ENCODE measurements at places on chromosomes 2 and 18. TPM values are rescaled to one million over a fixed set of nuclear protein-coding genes. Genes with fewer than 3 reads are reported as not detected.
A peak's percentile ranks its signal among the peaks of the same experiment; 100 is the strongest.

DNA sequence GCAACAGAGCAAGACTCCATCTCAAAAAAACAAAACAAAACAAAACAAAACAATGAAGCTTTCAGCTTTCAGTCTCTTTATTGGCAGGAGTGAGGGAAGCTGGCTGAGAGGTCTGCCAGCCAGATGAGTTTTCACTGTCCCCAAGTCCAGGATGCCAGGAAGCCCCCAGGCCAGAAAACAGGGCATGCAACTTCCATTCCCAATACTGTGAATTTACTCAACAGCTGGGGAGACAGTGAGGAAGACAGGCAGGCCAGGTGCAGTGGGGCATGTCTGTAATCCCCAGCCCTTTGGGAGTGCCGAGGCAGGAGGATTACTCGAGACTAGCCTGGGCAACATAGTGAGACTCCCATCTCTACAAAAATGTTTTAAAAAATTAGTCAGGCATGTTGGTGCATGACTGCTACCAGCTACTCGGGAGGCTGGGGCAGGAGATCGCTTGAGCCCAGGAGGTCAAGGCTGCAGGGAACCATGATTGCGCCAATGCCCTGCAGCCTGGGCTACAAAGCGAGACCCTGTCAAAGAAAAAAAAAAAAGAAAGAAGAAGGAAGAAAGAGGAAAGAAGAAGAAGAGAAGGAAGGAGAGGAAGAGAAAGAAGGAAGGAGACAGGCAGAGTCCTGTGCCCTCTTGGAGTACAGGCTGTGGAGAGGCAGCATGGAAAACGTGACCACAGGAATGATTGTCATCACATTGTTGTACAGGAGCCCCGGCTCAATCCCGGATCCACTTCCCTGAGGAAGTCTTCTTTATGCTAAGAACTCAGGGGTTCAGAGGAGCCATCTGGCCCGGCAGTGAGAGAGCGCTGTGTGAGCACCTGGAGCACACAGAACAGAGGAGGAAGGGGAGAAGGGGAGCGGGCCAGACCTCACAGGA is 29.2 kb upstream of the POMC start:
- H3K27me3 ChIP-seq, result no peaks in the 10 kb centered on the region
- H3K27ac ChIP-seq, result no peak overlapping the region
- H3K4me1 ChIP-seq, result no peaks in the 10 kb centered on the region
- no peaks in the 10 kb centered on the region for H3K36me3 ChIP-seq

DNA sequence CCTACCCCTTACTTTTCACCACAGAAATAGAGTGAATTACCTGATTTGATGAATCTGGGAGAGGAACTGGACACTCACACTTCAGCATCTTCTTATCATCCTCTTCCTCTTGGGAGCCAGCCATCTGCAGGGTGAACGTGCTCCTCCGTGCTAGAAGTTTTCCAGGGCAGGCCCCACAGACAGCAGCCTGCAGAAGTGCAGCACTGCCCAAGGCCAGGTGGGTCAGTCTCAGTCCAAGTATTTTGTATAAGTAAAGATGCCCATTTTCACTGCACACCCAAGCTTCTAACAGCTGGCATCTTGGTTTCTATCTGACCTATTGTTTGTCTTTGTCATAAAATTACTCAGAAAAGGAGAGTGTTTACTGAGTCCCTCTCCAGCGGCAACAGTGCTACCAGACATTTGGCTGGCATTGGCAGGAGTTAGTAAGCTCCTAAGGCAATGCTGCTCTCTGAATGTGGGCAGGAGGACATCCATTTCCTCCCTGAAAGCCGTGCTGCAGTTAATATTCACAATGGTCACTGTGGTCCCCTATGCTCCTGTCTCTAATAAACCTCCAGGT is 222.6 kb upstream of the CTAGE1 start:
- H3K27ac ChIP-seq, result no peak overlapping the region
- no peaks in the 10 kb centered on the region for H3K27me3 ChIP-seq
- no peak overlapping the region for H3K4me3 ChIP-seq
- no peaks in the 10 kb centered on the region for H3K4me1 ChIP-seq
- no peak for DNase-seq
- H3K36me3 ChIP-seq, result no peaks in the 10 kb centered on the region

- peak; percentile 29 for DNase-seq
- no peaks in the 10 kb centered on the region for H3K27me3 ChIP-seq
- peaks cover 9% of the 10 kb centered on the region for H3K4me1 ChIP-seq
- H3K36me3 ChIP-seq, result peaks cover 4% of the 10 kb centered on the region
- peak overlapping the region; percentile 58 for H3K27ac ChIP-seq
Observed at GRCh38 chr2:159202568-159203071, 83.9 kb downstream of the WDSUB1 start.

DNA sequence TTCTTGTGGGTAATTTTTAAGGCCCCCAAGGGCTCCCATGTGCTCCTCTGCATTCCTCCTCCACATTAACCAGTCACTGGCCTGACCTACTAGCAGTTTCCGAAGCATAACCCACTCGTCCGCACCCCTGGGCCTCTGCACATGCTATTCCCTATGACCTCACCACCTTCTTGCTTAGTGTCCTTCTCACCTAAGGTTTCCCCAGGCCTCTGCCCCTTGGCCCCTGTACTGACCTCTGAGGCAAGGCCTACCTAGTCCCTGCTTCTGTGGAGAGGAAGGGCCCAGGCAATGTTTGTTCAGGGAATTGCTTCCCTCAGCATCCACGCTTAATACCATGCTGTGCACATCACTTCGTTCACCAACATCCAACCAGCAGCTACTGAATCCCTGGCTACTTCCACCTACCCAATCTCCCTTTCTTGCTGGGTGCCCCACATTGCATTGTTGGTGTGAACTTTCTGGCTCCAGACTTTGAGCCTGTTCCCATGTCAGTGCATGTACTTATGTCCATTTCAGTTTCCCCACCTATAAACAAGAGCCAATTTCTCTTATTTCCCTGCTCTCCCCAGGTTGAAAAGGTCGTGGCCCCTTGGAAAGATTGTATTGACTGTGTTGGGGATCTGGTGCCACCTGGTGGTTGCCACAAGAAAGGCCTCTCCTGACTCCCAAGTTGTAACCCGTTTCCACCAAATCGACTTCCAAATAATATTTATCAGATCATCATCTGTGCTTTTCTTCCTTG is 19.2 kb upstream of the TMEM177 start:
- H3K36me3 ChIP-seq, result no peaks in the 10 kb centered on the region
- no peaks in the 10 kb centered on the region for H3K27me3 ChIP-seq
- no peak overlapping the region for H3K27ac ChIP-seq

DNA sequence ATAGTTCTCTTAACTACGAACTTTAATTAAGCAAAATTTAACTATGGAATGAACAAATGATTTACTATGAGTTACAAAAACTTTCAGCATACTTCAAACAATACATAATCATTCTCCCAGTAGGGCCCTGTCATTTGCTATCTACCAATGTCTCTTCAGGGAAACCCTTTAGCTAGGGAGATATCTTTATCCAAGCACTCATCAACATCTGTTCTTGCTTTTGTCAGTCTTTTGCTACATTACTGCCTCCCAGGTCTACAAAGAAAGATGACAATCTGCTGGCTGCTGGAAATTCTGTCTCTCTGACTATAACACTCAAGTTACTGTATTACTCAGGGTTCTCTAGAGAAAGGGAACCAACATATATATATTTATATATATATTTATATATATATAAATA is 1626.3 kb upstream of the CELF4 start:
- no peaks in the 10 kb centered on the region for H3K27me3 ChIP-seq
- H3K4me1 ChIP-seq, result no peaks in the 10 kb centered on the region
- no peak for DNase-seq

GRCh38 chr2:160141419-160141818 is 58.7 kb downstream of the ITGB6 start:
- no peak for DNase-seq
- H3K36me3 ChIP-seq, result no peaks in the 10 kb centered on the region
- H3K27me3 ChIP-seq, result no peaks in the 10 kb centered on the region
- H3K4me1 ChIP-seq, result no peaks in the 10 kb centered on the region

DHRS9 gene
- total RNA-seq, result 189 TPM

DNA sequence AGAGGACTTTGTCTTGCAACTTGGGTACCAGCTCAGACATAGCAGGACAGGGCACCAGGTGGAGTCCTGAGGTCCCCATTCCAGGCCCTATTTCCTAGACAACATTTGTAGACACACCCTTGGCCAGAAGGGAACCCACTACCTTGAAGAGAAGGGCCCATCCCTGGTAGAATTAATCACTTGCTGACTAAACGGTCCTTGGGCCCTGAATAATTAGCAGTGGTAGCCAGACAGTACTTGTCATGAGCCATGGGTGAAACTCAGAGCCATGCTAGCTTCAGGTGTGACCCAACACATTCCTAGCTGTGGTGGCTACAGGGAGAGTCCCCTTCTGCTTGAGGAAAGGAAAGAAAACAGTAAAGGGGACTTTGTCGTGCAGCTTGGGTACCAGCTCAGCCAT is 28.5 kb upstream of the ACTR2 start:
- no peak for DNase-seq
- H3K4me3 ChIP-seq, result no peak overlapping the region
- no peaks in the 10 kb centered on the region for H3K27me3 ChIP-seq
- no peak overlapping the region for H3K27ac ChIP-seq
- H3K4me1 ChIP-seq, result no peaks in the 10 kb centered on the region

GPR35 gene
- 244 TPM for total RNA-seq

POMC gene
- total RNA-seq, result 7.9 TPM

GLI2 gene
- 1.6 TPM for total RNA-seq

TNS1 gene
- 101 TPM for total RNA-seq

GRCh38 chr2:33106115-33106514 is 159.4 kb downstream of the LTBP1 start:
- H3K36me3 ChIP-seq, result no peaks in the 10 kb centered on the region
- no peak overlapping the region for H3K4me3 ChIP-seq
- peaks cover 3% of the 10 kb centered on the region for H3K4me1 ChIP-seq
- no peaks in the 10 kb centered on the region for H3K27me3 ChIP-seq

KYNU gene
- 1.2 TPM for total RNA-seq

UXS1 gene
- 37.0 TPM for total RNA-seq

CRYBA2 gene
- not detected for total RNA-seq

- no peak overlapping the region for H3K27ac ChIP-seq
- H3K4me3 ChIP-seq, result no peak overlapping the region
- no peaks in the 10 kb centered on the region for H3K27me3 ChIP-seq
- H3K36me3 ChIP-seq, result no peaks in the 10 kb centered on the region
- DNase-seq, result no peak
Observed at GRCh38 chr2:239214725-239215124, 186.1 kb downstream of the HDAC4 start.

GRCh38 chr2:172834881-172835280 is 99.2 kb downstream of the RAPGEF4 start:
- no peaks in the 10 kb centered on the region for H3K27me3 ChIP-seq
- no peaks in the 10 kb centered on the region for H3K36me3 ChIP-seq
- no peaks in the 10 kb centered on the region for H3K4me1 ChIP-seq
- no peak for DNase-seq
- H3K4me3 ChIP-seq, result no peak overlapping the region

DNA sequence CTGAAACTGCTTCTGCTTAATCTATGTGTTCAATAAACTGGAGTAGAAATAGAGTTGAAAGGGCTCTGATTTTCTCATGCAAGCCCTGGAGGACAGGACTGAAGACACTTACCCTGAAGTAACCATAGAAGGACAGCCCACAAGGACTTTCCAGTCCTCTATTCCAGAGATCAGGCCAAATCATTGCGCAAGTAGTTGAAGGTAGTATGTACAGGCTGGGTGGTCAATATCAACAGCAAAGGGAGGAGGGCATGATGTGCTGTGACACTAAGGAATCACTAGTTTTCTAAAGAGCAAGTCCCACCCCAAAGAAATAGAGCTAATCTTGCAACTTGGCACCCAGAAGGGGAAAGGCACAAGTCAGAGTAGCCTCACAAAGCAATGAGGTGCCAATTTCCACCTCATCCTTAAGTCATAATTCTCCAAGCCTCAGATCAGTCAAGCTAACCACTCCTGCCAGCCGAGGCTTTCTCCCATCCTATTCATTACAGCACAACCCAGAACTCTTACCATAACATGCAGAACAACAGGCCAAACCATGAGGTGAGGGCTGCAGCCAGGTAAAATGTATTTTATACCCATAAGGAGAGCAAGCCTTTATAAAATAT is 533.5 kb downstream of the TNS1 start:
- no peak overlapping the region for H3K4me3 ChIP-seq
- no peaks in the 10 kb centered on the region for H3K27me3 ChIP-seq
- H3K27ac ChIP-seq, result no peak overlapping the region
- no peaks in the 10 kb centered on the region for H3K4me1 ChIP-seq
- no peak for DNase-seq
- H3K36me3 ChIP-seq, result no peaks in the 10 kb centered on the region

DNA sequence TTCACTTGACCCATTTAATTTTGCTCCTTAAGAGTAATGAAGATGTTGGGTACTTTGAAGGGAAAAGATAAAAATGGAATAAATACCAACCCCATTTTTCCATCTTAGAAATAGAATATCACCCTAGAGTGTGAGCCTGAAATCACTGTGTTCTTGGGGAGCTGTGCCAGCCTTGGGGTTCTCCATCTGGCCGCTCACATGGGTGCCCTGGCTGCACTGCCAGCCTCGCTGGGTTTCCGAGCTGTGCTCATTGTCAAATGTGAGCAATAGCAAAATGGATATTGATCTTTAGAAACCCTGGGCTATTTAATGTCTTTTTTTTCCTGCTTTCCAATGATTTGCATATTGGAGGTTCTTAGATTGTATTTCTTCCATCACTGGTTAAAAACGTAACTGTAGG is 9.3 kb downstream of the APCDD1 start:
- H3K27me3 ChIP-seq, result no peaks in the 10 kb centered on the region
- no peak overlapping the region for H3K4me3 ChIP-seq
- no peak for DNase-seq
- no peak overlapping the region for H3K27ac ChIP-seq
- no peaks in the 10 kb centered on the region for H3K36me3 ChIP-seq

DNA sequence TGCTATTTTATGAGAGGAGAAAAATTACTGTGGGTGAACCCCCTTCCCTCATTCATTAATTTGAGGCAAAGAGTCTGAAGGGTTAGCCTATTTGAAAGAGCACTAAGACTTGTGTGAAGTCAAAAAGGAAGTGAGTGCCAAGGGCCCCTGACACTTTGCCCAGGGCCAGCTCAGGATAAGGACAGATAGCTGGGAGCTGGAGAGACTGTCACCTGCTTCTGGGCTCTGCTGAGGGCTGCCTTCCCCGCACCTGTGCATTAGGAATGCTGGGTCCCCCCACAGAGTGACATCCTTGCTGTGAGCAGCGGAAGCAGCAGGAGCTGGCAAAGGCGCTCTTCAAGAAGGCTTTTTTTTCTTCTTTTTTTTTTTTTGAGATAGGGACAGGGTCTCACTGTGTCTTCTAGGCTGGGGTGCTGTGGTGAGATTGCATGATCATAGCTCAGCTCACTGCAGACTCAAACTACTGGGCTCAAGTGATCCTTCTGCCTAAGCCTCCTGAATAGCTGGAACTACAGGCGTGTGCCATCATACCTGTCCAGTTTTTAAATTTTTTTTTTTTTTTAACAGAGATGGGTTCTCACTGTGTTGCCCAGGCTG is 148.3 kb downstream of the AQP4 start:
- no peaks in the 10 kb centered on the region for H3K27me3 ChIP-seq
- H3K4me1 ChIP-seq, result no peaks in the 10 kb centered on the region
- H3K36me3 ChIP-seq, result no peaks in the 10 kb centered on the region
- DNase-seq, result no peak
- H3K4me3 ChIP-seq, result no peak overlapping the region

ELOA2 gene
- not detected for total RNA-seq

- peak overlapping the region; percentile 57 for H3K4me3 ChIP-seq
- H3K36me3 ChIP-seq, result no peaks in the 10 kb centered on the region
- H3K27ac ChIP-seq, result peak overlapping the region; percentile 82
- H3K27me3 ChIP-seq, result no peaks in the 10 kb centered on the region
- DNase-seq, result peak; percentile 67
- H3K4me1 ChIP-seq, result peaks cover 16% of the 10 kb centered on the region
Observed at GRCh38 chr18:32019251-32019948, 775 bp downstream of the RNF125 start.

DSG1 gene
- not detected for total RNA-seq

ZNF396 gene
- total RNA-seq, result not detected

All from transverse colon (tissue), 4 donors.